ENCODE measurements at places on chromosomes 2 and 18. TPM values are rescaled to one million over a fixed set of nuclear protein-coding genes. Genes with fewer than 3 reads are reported as not detected.

DNA sequence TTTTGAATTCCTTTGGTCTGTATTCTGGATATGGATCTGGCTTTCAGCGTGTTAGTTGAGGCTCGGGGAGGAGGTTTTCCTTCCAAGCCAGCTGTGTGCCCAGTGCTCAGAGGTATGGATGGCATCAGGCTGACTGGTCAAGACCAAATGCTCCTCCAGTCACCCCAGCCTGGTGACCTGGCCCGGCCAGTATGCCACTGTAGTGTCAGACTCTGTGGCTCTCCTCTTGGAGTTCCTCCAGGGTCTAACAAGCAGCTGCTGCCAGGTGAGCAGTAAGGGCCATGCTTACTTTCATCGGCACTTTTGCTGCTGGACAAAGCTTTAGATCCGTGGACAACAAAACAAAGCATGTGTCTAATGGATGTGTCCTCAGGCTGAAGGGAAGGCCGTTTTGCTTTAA, 44.1 kb downstream of the CABLES1 start:
- H3K4me3 ChIP-seq = no peak overlapping the region
- no peaks in the 10 kb centered on the region for H3K36me3 ChIP-seq
- no peak for DNase-seq
- no peaks in the 10 kb centered on the region for H3K4me1 ChIP-seq
- H3K27ac ChIP-seq = no peak overlapping the region

DNA sequence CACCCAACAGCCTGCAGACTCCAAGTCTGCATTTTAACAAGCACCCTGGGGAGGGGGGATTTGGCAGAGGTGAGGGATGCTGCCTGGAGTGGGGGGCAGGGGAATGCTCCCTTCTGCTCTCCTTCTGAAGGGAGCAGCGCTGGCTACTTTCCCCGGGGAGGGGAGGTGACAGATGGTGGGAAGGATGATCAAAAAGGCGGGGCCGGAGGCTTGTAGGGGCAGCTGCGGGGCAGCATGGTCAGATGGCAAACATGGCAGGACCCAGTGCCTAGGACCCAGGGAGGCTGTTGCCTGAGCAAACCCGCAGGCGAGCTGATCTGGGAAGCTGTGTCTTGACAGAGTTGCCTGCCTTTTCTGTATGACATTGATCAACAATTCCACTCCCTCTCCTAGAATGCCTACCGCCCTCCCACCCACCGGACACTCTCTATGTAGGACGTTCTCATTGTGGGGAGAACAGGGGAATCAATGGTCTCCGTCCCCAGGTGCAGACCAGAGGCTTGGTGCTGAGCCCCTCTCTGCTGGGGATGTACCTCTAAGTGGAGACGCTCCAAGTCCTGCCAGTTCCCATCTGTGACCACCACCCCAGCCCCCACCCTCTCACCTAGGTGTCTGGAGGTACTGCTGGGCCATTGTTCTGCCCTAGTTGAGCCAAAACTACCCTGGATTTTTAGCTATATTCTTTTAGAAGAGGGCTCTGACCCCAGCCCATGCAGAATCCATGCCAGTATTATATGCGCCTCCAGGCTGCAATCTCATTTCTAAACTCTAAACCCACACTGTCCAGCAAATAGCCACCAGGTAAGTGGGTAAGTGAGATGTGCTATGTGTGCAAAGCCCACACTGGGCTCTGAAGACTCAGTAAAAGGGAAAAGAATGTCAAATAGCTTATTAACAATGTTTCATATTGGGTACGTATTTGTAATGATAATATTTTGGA, 89.7 kb upstream of the SEC11C start:
- H3K27me3 ChIP-seq = peaks cover 38% of the 10 kb centered on the region
- no peak for DNase-seq
- no peaks in the 10 kb centered on the region for H3K36me3 ChIP-seq
- no peak overlapping the region for H3K4me3 ChIP-seq

- H3K4me3 ChIP-seq = no peak overlapping the region
- no peaks in the 10 kb centered on the region for H3K27me3 ChIP-seq
- no peaks in the 10 kb centered on the region for H3K4me1 ChIP-seq
- H3K36me3 ChIP-seq = no peaks in the 10 kb centered on the region
- DNase-seq = no peak
Measured at GRCh38 chr2:95284886-95285541, 10.8 kb downstream of the PROM2 start.

GRCh38 chr18:24488824-24489493, 28.5 kb downstream of the HRH4 start:
- H3K36me3 ChIP-seq = no peaks in the 10 kb centered on the region
- H3K27ac ChIP-seq = no peak overlapping the region
- H3K27me3 ChIP-seq = no peaks in the 10 kb centered on the region
- no peak overlapping the region for H3K4me3 ChIP-seq
- peak; percentile 27 for DNase-seq

The CLK1 gene
- total RNA-seq = 49.1 TPM

The HOXD9 gene
- not detected for total RNA-seq

The PROM2 gene
- 11.9 TPM for total RNA-seq

The LOXHD1 gene
- not detected for total RNA-seq

Measured in HCT116 (cell line).